ENCODE measurements at places on chromosomes 2 and 18.

DNA sequence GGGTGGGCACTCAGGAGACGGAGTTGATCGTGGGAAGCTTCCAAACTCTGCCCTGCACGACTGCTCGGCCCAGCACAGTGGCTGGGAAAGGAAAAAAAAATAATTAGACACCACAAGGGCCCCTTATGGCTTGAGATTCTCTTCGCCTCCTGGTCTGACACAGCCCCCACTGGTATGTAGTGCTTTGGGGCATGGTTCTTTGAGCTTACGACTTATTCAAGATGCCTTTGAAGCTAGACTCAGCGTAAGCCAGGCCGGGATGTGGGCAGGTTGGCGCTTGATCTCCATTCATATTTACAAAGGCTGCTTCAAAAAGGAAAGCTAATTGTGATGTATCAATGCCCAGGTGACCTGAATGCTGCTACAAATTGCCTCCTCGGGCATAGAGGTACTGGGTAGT is 50.5 kb downstream of the CXCR4 start:
- DNase-seq, result no peak

- peak; percentile 53 for DNase-seq
These were observed 36.6 kb upstream of the PRLH start for GRCh38 chr2:237529452-237530402.

GRCh38 chr2:188628989-188629752 is 337.5 kb downstream of the GULP1 start:
- no peak for DNase-seq

DNA sequence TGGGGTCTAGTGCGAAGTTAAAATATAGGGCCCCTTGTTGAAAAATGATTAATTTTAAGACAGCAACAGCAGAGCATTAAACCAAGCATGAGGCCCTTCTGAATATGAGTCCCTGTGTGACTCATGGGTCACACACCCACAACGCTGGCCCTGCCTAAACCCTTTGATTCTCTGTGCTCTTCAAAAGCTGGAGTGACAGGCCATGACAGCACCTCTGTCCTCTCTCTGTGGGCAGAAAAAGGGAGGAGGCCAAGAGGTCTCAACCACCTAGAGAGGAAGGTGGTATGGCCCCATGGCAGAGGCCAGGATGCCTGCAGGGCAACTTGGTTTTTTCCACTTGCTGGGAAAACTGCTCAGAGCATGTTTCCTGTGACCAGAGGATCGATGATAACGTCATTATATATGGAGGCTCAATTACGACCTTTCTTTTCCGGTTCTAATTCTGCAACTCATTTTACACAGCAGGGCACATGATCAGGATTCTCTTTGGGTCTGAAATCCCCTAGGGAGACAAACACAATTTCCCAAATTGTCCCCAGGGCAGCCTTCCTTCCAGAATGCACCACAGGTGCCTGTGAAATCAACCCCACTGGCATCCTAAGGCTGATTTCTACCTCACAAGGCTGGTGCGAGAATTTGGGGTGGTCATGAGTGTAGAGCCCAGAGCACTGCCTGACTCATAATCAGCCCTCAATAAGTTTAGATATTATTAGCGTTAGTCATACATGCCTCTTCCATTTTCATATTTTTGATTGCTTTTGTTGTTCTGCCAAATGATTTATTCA is 102.0 kb upstream of the PPP1CB start:
- DNase-seq, result no peak

GRCh38 chr18:3466045-3466444 is 16.1 kb downstream of the TGIF1 start:
- DNase-seq, result no peak

- no peak for DNase-seq
These were observed 3.8 kb downstream of the SOCS6 start for GRCh38 chr18:70292628-70293027.

- DNase-seq, result no peak
These were observed 71.8 kb downstream of the HAUS1 start for GRCh38 chr18:46176001-46176400.

DNA sequence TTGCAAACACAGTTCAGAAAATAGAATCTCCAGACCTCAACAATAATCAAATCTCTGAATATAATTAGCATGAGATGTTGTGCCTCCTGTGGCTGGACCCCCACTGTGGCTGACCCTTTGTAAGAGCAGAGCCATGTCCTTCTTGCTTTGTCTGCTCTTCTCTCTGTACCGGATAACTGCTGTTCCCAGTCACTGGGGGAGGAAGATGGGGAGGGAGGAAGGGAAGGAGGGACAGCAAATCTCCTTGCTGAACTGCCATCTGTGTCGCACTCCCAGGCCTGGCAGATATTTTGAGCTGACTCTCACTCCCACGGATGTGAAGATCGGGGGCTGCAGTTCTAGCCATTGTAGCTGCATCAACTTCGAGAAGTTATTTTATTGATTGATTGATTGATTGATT is 319.0 kb upstream of the CXCR4 start:
- no peak for DNase-seq

DNA sequence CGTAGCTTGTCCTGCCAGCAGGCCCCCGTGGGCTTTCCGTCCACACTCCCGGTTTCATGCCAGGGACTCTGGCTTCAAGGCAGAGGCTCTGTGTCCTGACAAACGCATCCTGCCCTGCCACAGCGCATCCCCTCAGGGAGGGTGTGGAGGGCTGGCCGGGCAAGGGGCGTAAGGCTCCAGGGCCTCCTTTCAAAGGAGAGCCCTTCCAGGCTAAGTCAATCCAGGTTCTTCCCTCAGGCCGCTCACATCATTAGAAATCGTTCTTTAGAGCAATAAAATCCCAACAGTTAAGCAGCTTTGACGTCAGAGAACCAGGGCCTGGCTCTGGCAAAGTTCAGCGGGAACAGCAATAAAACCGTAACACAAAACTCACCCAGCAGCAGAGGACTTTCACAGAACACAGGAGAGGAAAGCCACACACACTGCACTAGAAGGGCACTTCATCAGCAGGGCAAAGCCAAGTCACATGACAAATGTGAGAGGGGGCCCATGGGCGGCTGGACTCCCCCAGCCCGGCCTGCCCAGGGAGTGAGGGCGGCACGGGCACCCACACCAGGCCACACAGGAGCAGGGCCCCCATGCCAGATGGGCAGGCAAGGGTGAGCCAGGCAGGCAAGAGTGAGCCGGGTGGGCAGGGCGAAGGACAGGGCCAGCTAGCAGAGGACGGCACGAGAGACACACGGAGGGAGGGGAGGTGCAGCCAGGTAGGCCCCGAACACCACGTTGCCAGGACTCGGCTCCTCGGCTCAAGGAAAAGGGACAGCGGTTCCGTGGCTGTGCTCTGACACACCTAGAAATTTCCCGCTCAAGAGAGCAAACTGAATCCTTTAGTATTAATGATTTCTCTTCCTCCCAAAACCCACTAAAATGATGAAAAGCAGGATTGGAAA is 52.0 kb downstream of the HDAC4 start:
- DNase-seq, result no peak

DNA sequence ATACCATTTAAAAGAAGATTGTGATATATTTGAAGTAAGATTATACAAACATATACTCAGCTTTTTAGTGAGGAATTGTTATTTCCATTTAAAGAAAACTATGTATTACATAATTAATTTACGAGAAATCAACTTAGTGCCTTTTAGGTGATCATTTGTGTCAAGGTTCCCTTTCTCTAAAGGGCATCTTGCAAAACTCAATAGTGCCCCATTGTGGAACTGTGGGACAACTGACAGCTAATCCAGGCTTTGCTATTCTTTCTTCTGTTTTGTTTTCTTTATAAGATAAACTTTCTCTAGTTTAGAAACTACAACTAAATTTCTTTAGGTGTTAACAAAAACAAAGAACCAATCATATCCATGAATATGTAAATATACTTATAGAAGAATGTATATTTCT is 24.3 kb upstream of the VIT start:
- DNase-seq, result no peak

DNA sequence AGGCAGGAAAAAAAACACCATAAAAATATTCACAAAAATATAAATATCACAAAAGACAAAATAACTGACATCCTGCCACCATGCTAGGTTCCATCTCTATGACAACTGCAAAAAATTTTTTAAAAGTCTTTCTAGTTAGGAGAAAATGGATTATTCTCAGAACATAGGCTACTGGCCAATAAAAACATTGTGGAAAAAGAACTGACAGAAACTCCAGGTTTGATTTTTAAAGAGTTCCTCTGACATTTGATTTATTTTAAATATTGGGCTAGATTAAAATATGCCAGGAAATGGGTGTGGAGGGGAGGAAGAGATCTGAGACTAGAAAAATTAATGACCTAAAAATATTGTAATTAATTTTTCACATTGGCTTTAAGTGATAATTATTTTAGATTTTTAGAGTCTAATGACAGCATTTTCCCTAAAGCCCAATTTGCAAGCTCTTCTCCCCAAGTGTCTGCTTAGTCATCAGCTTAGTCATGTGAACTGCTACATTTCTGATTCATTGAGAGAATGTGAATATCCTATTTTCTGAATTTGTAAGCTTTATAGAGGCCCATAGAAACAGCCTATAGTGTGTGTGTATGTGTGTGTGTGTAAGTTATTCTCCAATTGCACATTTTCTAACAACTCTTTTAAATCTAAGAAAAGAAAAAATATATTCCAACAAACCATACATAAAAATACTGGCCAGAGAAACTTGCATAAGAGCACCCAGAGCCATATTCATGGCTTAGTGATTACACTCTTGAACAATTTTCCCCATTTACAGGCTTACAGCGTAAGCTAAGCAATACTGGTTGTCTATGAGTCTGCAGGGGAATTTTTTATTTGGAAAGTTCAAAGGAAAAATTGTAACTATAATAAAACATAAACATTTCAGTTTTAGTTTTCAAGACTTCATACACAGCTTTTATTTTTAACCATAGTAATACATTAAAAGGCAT is 48.4 kb downstream of the TMEFF2 start:
- no peak for DNase-seq

DNA sequence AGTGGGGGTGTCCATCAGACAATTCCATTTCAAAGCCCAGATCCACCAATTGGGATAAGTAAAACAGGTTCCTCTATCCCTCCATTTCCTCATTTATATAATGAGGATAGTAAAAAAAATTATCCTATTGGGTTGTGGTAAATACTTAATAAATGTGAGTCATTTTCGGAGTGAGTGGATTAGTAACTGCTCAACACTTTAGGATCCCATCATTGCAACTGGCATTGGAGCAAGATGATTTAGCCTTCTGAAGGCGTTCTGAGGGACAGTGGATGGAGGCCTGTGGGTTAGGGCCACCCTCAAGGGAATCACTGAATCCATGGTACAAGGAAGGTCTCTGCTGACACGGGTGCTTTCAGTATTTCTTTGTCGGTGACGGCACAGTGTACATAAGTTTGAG is 108.6 kb upstream of the FZD7 start:
- no peak for DNase-seq

DNA sequence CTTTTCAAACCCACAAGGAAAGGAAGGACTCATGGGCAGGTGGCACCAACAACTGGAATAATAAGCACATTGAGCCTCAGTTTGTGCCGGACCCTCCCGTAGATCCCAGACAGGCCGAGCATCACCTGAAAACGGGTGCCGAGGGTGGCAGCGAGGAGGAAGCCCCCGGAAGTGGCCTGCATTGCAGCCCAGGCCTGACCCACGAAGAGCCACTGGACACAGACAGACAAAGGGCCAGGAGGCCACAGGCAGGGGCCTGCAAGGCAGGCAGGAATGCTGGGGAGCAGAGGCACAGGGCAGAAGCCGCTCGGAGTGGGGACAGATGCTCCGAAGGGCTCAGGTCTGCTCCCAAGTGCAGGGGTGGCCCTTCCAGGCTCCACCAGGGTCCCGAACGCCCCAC is 31.7 kb downstream of the MTERF4 start:
- no peak for DNase-seq

DNA sequence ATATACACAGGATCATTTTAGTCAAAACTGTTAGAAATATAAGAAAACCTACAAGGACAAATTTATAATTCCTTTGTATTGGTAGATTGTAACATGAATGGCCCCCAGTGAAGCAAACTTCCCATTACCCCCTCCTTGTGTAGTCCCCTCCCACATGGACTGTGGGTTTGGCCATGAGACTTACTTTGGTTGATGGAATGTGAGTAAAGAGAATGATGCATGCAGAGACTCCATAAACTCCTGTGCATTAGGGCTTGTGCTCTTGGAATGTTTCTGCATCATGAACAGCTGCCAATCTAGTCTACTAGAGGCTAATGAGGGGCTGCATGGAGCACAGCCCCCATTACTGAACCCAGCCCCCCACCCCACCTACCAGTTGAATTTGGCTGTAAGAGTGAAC is 8.3 kb upstream of the TGFA start:
- DNase-seq, result no peak

DNA sequence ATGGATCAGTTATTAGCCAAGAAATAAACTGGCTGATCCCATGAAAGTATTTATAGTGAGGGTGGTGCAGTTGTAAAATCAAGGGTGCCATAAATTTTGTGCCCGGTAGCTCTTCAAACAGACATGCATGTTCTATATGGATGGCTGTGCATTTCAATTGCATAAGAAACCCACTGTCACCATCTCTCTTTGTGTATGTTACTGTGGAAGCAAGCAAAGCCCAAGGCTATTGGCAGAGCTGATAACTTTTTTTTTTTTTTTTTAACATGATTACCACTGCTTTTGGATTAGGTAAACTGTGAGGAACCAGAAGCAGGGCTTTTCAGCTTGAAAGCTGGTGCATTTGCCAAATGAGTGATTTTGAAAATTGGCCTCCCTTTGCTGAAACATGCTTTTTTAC is 332.6 kb downstream of the SOX11 start:
- DNase-seq, result no peak

DNA sequence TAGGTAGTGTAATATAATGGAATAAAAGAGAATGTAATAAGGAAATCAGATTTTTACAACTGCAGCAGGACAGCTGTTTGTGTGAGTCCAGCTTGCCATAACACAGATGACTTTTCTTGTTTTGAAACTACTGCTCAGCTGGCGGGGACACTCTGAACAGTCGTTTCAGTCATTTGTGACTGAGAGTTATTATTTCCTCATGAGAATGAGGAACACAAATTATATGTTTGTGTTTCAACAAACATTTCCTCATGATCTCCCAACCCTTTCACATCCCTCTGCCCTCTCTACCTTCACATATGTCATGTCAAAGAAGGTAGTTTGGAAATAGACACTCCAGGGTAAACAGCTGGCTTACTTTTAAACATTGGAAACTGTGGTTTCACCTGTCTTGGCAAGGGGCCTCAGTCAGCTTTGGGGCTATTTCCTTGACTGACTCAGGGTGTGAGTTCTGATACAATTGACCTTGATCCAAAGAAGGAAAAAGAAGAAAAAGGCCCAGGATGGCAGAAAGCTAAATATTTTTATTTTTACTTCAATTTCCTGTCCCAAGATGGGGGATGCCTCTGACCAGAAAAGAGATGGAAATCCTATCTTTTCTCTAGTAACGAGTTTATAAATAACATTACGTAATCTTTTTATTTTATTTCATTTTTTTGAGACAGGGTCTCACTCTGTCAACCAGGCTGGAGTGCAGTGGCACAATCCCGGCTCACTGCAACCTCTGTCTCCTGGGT is 593 bp downstream of the SP140L start:
- no peak for DNase-seq

GRCh38 chr2:151161821-151162551 is 99.7 kb downstream of the RBM43 start:
- no peak for DNase-seq

- DNase-seq, result no peak
These were observed 494.5 kb upstream of the MAP2 start for GRCh38 chr2:208929139-208929864.

- DNase-seq, result no peak
These were observed 807.8 kb downstream of the TRIB2 start for GRCh38 chr2:13524492-13524891.
